ENCODE measurements at places on chromosomes 2 and 18. TPM values are rescaled to one million over a fixed set of nuclear protein-coding genes. Genes with fewer than 3 reads are reported as not detected.

CCDC121 gene
- 5.6 TPM for total RNA-seq

FBXO15 gene
- 4.3 TPM for total RNA-seq

ARL4C gene
- 39.9 TPM for total RNA-seq

HOXD13 gene
- total RNA-seq = not detected

RNMT gene
- total RNA-seq = 41.0 TPM

HOXD11 gene
- total RNA-seq = not detected

TUBA4B gene
- total RNA-seq = not detected

MAL gene
- not detected for total RNA-seq

TEKT4 gene
- total RNA-seq = 0.34 TPM
